Activated T-cell treated with anti-CD3 and anti-CD28 coated beads, Interleukin-2, amount 50 U/mL, for 72 hours (primary cell): ENCODE measurements at places on chromosomes 7 and 10.

- peak; percentile 18 for DNase-seq
Measured at GRCh38 chr10:63720072-63720537, 198.9 kb downstream of the REEP3 start.

GRCh38 chr10:44233561-44234482 lies 151.1 kb downstream of the CXCL12 start:
- no peak for DNase-seq

GRCh38 chr10:118970770-118971169 lies 58.7 kb upstream of the NANOS1 start:
- DNase-seq, result no peak

DNA sequence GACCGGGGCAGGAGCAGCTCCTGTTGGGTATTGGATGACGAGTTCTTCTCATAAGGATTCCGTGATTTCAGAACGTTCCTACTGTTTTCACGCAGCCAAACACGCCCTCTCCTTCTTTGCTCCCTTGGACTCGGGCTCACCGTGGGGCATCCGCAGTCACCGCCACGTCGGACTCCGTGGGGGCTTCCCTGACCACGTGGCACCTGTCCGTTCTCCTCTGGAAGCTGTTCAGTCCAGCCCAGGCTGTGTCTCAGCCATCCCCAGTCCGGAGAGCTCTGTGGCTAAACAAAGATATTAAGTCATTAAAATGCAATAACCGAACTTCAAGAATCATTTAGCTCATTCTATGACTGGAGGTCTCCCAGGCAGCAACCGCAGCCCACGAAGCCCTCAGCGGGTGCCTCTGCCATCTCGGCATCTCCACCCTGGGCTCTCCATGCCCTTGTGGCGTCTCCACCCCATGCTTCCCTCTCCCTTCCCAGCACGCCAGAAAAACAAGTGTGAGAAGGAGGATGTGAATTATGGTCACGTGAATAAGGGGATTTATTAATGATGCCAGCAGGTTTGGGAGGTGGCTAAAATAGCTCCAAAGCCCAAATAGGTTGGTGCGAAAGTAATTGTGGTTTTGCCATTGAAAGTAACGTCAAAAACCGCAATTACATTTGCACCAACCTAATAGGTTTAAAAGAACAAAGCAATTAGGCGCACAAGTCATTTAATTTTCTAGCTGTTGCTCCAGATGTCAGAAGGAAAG lies 224.6 kb upstream of the PPP2R2D start:
- DNase-seq, result no peak

GRCh38 chr7:127152423-127152822 lies 100.3 kb downstream of the GRM8 start:
- DNase-seq, result no peak

DNA sequence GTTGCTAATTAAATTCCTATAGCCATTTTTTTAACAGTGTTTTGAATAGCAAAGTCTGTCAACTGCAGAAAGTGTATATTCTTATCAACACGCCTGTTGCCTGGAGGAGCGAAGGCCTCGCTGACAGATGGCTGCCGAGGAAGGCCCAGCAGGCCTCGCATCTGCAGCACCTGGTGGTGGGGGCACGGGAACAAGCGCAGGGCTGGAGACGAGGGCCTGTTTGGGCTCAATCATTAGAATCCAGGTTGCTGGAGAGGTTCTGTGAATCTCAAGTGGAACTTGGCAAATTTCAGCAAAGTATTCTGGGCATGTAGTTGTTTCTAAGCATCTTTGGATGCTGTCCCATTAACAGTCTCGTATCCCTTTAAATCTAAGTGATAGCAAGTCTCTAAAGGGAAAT lies 66.1 kb upstream of the FAM204A start:
- DNase-seq, result no peak

DNA sequence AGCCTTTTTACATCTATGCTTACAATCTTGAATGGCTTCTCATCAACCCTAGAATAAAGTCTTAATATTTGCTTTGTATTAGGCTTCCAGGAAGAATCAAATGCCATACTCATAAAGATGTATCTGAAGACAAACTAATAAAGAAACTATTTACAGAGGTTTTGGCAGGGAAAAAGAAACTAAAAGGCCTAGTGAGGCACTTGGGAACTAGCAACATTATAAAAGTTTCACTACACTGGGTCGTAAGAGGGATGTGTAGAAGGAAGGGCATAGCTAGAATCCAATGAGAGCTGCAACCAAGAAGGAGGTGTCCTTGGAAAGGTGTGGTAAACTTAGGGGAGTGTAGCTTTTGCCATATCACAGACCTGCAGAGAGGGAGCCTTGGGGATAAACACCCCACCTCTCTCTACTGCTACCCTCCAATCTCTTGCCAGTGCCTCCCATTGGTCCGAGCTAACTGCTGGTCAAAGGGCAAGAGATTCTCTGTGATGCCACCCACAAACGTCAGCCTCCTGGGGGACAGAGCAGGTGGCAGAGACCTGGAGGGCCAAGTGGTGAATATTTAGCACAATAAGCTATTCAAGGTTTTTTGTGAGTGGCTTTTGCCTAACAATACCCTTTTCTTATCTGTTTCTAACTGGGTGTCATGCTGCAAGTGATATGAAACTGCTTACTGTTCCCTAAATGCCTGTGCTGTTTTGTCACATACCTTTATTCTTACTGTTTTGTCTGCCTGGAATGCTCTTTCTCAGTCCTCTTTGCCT lies 60.7 kb downstream of the CPED1 start:
- no peak for DNase-seq

GRCh38 chr10:104413528-104413927 lies 59.9 kb downstream of the CFAP58 start:
- DNase-seq, result no peak

- no peak for DNase-seq
Measured at GRCh38 chr10:49282306-49282705, 16.7 kb upstream of the C10orf71 start.

- no peak for DNase-seq
Measured at GRCh38 chr10:58269782-58270290, 874 bp downstream of the CISD1 start.

- no peak for DNase-seq
Measured at GRCh38 chr7:134925766-134926165, 60.5 kb upstream of the AGBL3 start.

- no peak for DNase-seq
Measured at GRCh38 chr10:118017071-118017740, 29.5 kb downstream of the RAB11FIP2 start.

DNA sequence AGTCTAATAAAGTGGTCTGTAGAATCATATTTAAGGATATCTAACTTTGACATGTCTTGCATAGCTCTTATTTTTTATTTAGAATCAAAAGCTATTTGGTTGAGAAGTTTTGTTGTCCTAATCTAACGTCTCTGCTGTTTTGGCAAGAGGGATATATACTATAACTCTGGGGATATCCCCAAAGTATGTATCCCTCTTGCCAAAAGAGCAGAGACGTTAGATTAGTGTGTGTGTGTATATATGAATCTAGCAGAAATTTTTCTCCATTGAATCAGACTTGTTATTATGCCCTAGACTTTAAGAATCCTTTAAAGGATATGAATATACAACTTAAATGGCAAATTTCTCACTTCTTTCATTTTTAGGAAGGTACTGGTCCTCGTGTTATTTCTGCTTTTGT lies 9.6 kb downstream of the SMC3 start:
- no peak for DNase-seq

- DNase-seq, result no peak
Measured at GRCh38 chr10:24287559-24288195, 78.7 kb downstream of the KIAA1217 start.

DNA sequence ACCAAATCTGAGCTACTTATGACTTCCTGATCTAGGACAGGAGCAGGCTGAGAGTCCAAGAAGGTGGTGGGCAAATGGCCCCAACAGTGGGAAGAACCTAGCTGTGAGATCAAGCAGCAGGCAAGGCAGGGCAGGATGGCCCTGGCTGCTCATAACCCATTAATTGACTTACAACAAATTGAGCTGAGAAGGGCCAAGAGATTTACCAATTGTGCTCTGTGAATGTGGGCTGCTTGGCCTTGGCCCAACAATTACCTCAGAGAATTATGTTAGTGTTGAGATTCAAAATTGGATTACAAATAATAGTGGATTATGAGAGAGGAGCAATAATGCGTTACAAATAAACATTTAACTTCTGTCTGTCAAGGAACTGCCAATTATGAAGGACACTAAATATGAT lies 956.5 kb downstream of the KCNMA1 start:
- DNase-seq, result no peak

DNA sequence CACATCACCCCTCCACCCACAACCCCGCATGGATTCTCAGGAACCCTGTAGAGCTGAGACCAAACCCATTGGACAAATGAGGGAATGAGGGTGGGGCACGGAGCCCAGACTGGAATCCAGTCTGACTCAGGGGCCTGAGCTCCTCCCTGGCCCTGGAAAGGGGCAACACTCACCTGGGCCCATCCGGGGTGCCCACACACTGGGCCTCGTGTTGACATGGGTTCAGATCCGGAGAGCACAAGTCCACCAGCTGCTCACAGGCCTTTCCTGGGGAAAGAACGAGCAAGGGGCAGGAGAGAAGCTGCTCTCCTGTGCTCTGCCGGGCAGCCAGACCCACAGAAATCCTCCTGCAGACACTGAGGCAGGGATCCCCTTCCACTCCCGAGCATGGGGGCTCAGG lies 172.2 kb downstream of the SLIT1 start:
- no peak for DNase-seq

- no peak for DNase-seq
Measured at GRCh38 chr10:110840225-110840922, 31.4 kb upstream of the PDCD4 start.

DNA sequence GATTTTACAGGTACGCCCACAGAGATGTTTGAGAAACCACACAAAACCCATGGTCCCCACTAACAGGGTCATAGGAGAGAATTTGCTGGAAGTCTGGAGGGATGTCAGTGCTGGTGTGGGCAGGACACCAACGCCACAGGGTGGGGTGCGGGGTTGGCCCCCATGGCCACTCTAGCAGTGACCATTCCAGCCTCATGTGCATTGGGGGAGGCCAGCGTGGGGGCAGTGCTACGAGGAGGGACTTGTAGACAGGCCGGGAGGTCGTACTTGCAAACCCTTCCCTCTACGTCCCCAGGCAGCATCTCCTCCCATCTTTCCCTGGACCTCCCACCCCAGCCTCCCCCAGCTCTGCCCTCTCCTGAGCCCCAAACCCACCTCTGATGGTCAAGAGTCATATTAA lies 34.0 kb downstream of the FOXL3 start:
- DNase-seq, result no peak

DNA sequence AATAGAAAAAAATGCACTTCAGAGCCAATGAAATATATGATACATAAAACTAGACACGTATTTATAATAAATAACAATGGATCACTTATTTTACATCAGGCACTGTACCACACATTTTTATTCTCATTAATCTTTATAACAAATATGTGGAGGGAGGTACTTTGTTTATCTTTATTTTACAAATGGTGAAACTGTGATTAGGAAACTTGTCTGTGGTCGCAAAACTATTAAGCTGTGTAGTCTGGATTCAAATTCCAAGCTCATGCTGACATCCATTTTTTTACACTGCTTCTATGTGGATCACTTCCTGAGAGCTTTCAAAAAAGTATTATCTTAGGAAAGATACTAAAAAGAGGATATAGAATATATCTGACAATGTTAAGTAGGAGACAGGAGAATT lies 978.6 kb downstream of the SORCS1 start:
- DNase-seq, result no peak

- no peak for DNase-seq
Measured at GRCh38 chr10:43000651-43001426, 76.0 kb upstream of the RET start.

- DNase-seq, result no peak
Measured at GRCh38 chr7:133183042-133183794, 69.7 kb upstream of the EXOC4 start.

- DNase-seq, result no peak
Measured at GRCh38 chr7:80618096-80618495, 20.3 kb upstream of the CD36 start.

- DNase-seq, result no peak
Measured at GRCh38 chr7:10237306-10237705, 736.4 kb upstream of the PHF14 start.

DNA sequence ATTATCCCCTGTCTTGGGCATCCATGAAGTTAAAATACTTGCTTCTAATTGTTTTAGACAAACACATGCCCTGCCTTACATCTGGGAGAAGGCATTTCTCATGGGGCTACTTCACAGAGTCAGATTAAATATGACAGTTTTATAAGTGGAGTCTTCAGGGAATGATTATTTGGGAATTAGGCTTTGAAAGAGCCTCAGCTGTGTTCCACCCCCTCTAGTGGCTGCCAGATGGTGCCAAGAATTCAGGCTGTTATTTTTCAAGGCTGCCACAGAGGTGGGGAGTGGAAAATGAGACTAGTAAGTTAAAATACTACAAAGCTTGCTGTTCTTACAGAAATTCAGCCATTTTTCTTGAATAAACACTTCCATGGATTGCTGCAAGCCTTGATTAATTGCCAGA lies 45.8 kb upstream of the DNAH11 start:
- no peak for DNase-seq

DNA sequence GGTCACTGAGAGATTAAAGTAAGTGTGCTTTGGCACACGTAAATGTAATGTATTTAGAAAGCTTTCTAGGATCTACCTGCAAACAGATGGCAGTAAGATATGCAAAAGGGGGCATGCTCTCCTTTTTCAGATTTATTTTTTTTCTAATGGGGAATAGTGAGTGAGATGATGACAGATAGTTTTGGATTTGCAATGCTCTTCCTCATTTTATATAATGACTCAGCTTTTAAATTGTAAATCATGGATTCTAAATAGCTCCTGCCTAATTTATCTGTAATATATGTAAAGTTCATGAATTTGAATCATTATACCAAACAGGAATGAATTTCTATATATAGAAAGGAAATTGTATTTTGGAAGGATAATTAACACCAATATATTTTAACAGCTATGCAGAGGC lies 961.6 kb upstream of the LRRTM3 start:
- DNase-seq, result no peak

DNA sequence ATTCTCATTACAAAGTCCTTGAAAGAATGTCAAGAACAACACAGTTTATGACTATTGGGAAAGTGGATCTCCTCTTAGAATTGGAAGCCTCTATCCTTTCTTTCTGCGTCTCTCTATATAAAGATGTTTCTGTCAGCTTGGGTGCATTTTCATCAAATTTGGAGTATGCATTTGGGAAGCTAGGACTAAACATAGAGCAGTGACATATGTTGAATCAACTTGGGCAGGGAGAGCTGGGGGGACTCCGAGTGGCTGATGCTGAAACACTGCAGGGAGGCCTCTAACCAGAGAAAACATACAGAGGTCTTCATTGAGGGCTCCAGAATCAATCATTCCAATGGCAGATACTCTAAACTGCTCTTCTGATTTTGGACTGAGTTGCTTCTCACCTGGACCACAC lies 147.4 kb downstream of the PDE1C start:
- DNase-seq, result no peak

GRCh38 chr10:72331575-72332422 lies 22.9 kb downstream of the DNAJB12 start:
- peak; percentile 96 for DNase-seq

GRCh38 chr10:123016228-123016627 lies 7.4 kb downstream of the ACADSB start:
- no peak for DNase-seq

GRCh38 chr7:139949629-139950028 lies 113.1 kb downstream of the PARP12 start:
- no peak for DNase-seq
